ENCODE measurements at places on chromosomes 5 and 9.
A peak's percentile ranks its signal among the peaks of the same experiment; 100 is the strongest.

GRCh38 chr9:88462191-88462590 is 72.8 kb upstream of the NXNL2 start:
- DNase-seq, result no peak

GRCh38 chr9:129483415-129484351 is 137.2 kb downstream of the C9orf50 start:
- peak; percentile 40 for DNase-seq

DNA sequence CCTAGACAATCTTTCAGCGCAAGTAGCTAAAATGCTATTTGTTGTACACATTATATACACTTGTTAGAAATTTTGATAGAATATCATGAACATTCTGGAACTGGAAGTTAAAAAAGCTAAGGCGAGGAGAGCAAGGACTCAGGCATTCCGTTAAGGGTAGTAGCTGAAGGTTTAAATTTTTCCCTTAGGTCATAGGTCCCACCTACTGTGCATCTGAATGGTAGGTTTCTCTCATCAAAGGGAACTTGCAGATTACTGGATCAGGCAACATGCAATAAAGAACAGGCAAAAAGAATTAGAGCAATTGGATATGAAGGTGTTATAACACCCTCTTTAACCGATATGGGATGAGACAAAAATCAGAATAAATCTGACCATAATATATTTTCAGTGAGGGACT is 32.8 kb downstream of the TMEM161B start:
- DNase-seq, result no peak

DNA sequence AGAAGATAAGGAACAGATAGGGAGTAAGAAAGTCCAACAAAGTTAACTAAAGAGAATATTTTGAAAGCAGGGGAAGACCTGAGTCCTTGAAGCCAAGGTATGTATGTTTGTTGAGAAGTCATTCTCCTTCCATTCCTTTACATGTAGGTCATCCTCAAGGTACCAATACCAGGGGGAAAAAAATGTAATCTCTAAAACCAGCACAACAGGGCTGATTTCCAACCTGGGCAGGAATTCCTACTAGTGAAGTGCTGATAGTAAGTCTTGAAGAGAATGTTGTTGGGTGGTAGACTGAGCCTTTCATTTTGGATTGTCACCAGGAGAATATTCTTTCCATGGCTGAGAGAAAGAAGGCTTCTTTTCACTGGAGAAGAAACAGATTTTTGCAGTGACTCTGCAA is 117.1 kb upstream of the ZNF462 start:
- no peak for DNase-seq

DNA sequence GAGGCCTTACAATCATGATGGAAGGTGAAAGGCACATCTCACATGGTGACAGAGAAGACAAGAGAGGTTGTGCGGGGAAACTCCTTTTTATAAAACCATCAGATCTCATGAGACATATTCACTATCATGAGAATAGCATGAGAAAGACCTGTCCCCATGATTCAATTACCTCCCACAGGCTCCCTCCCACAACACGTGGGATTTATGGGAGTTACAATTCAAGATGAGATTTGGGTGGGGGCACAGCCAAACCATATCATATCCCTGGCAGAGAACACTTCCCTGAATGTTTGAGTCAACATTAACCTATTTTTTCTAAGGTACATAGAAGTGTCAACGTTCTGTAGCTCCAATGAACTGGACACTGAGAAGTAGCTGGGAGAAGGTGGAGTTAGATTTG is 280.9 kb downstream of the NFIB start:
- DNase-seq, result no peak

- no peak for DNase-seq
Measured at GRCh38 chr5:153630546-153630945, 140.1 kb downstream of the GRIA1 start.

DNA sequence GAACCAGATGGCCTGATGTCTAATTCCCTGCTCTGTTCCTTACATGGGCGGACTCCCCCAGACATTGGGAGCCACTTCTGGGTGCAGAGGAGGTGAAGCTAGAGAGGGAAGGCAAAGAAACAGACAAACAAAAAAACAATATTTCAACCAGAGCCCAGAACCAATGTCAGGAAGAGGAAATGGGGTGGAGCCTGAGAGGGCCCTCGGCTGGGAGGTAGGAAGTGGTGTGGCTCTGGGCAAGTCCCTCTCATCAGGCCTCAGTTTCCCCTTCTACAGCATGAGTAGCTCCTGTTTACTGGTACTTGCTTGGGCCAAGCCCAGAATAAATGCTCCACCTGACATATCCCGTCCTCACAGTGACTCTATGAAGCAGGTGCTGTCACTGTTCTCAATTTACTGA is 11.1 kb downstream of the SH2D3C start:
- no peak for DNase-seq

GRCh38 chr9:79812507-79813257 is 240.9 kb downstream of the TLE4 start:
- DNase-seq, result no peak

- no peak for DNase-seq
Measured at GRCh38 chr9:136451221-136451877, 11.7 kb upstream of the INPP5E start.

DNA sequence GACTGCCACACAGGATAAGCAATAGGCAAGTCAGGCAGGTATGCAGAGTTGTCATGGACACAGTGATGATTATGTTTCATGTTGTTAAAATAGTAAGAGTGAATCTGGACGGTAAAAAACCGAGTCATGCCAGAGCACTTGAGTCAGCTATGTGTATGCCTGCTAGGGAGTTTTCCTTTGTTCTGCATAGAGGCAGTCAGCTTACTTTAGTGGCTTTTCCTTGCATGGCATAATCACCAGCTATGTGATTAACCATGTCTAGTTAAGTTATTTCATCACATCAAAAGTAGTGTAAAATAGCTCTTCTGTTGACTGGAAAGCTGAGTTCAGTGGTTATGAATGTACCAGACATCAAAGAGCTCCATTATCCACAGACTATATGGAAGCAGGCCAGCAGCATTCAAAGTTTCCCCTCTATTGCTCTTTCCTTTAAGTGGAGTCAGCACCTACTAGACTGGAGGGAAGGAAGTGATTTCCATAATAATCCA is 989.8 kb downstream of the TLE1 start:
- no peak for DNase-seq

- DNase-seq, result peak; percentile 82
Measured at GRCh38 chr9:130693426-130694191, at the start of gene EXOSC2. Gene EXOSC2, plus strand, starts transcription at chr9:130693780. Its CDS starts 12 bp downstream, at chr9:130693792.

DNA sequence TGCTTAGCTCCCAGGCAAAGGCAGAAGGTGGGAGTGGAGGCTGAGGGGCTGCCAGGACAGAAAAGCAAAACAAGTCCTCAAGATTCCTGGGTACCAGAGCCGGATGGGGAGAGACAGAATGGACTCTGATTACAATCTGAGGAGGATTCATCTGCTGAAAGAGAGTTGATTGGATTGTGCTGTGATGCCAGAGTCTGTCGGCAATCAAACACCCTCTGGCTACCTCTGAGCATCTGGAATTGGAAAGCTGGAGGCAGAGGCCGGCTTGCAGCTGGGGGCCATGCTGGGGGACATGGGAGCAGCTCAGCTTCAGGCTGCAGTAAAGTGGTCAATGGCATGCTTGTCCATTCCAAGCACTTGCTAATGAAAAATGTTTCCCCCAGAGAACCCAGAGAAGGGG is 59.3 kb downstream of the ASTN2 start:
- DNase-seq, result no peak

DNA sequence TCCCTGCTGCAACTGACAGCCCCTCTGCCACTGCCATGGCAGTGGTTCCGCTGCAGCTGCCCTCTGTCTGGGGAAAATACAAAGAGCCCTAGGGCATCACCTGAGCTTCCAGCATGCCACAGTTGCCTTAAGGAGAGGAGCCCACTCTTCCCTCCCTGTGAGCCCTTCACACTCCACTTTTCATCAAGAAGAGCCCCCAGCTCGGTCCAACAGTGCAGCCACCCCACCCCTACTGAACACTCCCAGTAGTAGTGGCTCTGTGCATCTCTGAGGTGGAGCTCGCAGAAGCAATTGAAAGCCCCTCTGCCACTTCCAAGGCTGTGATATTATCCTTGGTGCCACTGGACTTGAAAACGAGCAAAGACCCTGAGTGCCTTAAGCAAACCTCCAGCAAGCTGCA is 696.8 kb upstream of the COX7C start:
- no peak for DNase-seq

- peak; percentile 58 for DNase-seq
Measured at GRCh38 chr5:149240354-149240998, 31.2 kb upstream of the AFAP1L1 start.

DNA sequence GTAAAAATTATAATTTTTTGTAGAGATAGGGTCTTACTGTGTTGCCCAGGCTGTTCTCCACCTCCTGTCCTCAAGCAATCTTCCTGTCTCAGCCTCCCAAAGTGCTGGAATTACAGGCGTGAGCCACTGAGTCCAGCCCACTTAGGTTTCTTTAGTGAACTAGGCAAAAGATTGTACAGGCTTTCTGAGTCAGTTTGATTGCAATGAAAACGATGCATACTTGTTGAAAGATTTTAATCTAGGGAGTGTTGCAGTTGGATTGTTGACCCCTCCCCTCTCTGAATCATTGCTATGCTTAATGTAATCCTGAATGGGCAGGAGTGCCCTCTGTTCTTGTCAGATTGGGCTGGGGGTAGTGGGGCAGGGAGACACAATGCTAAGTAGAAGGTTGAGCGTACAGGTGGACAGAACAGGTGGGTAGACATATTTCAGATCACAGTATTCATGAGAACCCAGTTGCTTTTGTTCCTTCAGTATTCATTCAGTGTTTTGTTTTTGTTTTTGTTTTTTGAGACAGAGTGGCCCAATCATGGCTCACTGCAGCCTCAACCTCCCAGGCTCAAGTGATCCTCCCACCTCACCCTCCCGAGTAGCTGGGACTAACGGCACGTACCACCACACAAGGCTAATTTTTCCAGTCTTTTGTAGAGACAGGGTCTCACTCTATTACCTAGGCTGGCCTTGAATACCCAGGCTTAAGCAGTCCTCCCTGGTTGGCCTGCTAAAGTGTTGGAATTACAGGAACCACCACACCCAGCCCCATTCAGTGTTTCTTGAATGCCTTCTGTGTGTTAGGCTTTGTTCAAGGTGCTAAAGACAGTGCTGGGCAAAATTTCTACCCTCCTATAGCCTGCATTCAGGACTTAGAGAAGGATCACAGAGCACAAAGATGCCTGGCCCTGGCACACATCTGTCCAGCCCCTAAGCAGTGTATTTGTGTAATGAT is 70.1 kb downstream of the KIAA1958 start:
- DNase-seq, result no peak

DNA sequence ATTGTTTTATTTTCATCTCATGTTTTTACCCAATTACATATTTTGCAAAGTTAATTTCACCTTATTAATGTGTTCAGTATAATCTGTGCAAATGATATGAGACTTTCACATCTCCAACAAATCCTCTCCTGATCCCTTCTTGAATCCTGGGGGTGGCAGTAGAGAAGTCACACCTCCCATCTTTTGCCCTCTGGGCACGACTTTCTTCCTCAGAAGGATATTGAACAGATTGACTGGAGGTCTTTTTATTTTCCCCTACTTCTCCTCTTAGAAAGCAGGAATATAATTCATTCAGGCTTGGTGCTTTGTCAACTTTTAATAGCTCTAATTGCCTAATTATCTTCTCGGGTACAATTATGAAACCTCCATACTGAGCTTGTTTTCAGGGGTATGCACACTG is 1037.1 kb upstream of the NUDT12 start:
- no peak for DNase-seq

DNA sequence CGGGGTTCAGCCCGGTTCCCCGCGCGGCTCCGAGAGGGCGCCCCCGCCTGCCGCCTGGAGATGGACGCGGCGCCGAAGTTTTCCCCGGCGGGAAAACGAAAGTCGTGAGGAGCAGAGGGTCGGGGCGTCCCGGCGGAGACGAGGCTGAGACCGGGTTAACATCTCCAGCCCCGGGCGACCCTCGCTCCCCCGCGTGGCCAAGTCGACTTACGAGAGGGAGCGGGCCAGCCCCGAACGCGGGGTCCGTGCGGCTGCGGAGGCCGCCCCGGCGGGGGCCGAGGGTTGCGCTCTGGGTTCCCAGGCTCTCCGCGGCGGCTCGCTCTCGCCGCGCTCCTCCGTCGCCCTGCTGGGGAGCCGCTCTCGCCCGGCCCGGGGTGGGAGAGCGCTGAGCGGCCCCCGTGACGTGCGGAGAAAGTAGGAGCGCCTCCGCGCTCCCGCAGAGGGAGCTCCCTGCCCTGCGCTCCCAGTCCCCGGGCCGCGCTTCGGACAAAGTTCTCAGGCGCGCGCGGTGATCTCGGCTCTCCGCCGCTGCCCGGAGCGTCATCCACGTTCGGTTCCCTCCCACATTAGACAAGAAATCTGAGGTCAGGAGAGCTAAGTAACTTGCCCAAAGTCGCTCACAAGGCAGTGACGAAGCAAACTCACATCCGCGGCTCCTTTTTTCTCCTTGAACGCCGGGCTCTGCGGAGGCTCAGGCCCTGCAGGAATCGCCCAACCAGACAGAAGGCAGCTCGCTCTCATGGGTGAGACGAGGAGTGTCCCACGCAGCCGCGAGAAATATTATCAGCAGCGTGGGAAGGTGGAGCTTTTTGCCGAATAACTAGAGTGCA is 1.2 kb upstream of the GCNT4 start:
- peak; percentile 32 for DNase-seq

GRCh38 chr5:122327110-122327509 is 15.1 kb downstream of the SNCAIP start:
- no peak for DNase-seq

GRCh38 chr5:151086905-151087360 is 6.1 kb upstream of the TNIP1 start:
- peak; percentile 71 for DNase-seq

DNA sequence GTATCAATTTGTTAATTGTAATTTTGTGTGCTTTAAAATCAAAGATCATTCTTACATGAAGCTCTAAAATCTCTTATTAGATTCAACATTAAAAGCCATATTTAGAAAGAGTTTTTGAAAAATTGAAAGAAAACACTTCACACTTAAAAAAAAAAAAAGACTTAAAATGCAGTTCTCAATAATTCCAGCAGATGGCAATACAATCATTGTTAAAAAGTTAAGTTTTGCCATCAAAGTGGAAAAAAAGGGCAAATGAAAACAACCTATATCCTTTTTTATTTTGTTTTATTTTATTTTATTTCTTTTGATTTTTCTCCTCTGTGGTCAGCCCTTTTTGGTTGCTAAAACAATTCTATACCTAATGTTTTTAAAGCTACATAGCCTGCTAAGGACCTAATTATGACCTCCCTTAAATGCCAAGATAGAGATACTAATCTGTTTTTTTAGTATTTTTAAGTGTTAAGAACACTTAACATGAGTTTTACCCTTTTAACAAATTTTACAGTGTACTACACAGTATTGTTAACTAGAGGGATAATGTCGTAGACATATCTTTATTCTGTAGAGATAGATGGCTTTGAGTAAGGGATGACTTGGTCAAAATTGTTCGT is 154.2 kb upstream of the DAB2 start:
- DNase-seq, result no peak

- DNase-seq, result no peak
Measured at GRCh38 chr5:12237837-12238575, 333.8 kb upstream of the CTNND2 start.

- DNase-seq, result no peak
Measured at GRCh38 chr5:89827359-89827758, 582.2 kb downstream of the CETN3 start.

DNA sequence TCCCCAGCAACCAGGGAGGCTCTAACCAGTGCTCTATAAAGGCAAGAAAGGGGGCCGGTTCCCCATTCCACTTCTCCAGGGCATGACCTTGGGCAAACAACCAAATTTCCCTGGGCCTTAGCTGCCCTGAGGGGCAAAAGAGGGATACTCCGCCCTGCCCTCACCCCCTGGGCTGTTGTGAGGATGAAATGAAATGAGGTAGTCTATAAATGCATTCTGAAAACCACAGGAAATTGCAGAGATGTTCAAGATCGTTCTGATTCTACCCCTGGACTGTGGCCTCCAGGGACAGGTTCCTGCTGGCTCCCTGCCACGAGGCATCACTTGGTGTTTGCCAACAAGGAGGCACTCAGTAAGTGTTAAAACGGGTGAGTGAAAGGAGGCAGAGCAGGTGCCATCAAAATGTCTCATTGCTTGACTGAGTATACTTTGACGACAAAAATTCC is 5.7 kb downstream of the RAPGEF1 start:
- peak; percentile 52 for DNase-seq
